ENCODE measurements at places on chromosomes 12 and 14.

- no peak for DNase-seq
These were observed 447.9 kb upstream of the TMEM132C start for GRCh38 chr12:127819056-127819455.

- no peak for DNase-seq
These were observed 325.1 kb downstream of the DAD1 start for GRCh38 chr14:22263961-22264360.

DNA sequence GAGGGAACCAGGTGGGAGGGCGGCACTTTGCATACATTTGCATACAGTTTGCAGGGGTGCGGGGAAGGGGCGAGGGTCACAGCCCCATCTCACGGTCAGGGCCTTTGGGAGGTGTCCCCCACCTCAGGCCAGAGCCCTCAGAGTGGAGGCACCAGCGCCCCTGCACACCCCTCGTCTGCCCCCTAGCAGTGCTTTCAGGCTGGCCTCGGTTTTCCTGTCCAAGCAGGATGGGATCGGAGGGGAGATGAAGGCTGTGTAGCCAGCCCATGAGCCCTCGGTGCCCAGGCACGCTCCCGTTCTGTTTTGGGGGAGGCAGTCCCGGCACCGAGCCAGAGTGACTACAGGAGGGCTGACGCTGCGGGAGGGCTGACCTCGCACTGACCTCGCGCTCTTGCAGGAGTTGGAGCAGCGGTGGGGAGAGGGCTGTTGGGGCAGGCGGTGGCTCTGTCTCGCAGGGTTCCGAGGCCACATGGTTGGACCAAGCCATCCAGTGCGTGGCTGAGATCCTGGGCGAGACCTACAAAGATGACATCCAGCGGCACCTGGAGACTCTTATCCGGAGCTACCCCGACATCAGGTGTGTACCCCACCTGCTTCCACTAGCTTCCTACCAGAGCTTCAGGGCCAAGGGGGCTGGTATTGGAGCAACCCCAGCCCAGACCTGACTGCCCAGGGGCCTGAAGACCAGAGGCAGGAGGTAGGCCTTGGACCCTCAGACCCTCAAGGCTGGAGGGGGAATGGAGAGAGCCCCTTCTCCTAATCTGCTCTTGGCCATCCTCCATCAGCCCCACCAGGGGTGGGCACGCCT lies 13.6 kb downstream of the EXOC3L4 start:
- DNase-seq = no peak

GRCh38 chr12:90262251-90262650 lies 553.6 kb upstream of the ATP2B1 start:
- DNase-seq = no peak

DNA sequence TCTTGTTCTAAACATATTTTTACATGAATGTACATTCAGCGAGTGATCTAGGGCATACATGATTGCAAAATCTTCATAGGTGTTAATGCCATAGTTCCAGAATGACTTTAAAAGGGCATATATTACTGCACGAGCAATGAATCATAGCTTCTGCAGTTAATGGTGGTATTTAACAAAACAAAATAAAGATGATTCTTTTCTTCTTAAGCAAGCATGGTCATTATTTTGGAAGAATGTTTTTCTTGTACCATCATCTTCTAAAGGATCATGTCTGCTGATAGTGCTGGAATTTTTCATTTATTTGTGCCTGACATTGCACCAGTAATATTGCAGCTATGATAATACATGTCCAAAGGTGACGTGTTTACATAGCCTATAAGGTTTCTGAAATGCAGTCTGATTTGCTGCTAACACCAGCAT lies 388.6 kb downstream of the CCDC91 start:
- no peak for DNase-seq

DNA sequence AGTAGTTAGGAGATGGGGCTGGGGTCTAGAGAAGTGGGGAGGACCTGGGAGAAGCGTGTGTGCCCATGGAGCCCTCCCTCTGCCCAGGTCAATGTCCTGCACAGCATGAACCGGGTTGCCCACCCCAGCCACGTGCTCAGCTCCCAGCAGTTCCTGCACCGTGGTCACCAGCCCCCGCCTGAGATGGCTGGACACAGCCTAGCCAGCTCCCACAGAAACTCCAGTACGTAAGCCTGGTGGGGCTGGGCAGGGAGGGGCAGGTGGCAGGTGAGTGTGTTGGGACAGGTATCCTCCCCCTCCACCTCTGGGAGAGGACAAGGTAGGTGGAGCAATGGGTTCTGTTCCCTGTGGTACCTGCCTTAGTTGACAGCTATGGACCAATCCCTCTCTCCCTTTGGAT lies 20.7 kb downstream of the CLSTN3 start:
- DNase-seq = no peak

Data from Peyer's patch (tissue), 4 donors.